Smooth muscle cell of the pulmonary artery (primary cell): ENCODE measurements at places on chromosomes 7 and 10. TPM values are rescaled to one million over a fixed set of nuclear protein-coding genes. Genes with fewer than 3 reads are reported as not detected.

The ACTL6B gene
- total RNA-seq, result not detected in 2 replicates

The CPED1 gene
- total RNA-seq, result 52.0 and 64.8 TPM in 2 replicates

The LARP4B gene
- 29.3 and 37.4 TPM in 2 replicates for total RNA-seq

The TYW1 gene
- 15.1 and 16.2 TPM in 2 replicates for total RNA-seq

The BICC1 gene
- 78.2 and 124 TPM in 2 replicates for total RNA-seq

The LRIT1 gene
- total RNA-seq, result not detected in 2 replicates

The ERVW-1 gene
- total RNA-seq, result not detected in 2 replicates

The PGAM2 gene
- total RNA-seq, result 0.52 and 3.3 TPM in 2 replicates

The FAM131B gene
- total RNA-seq, result 3.2 and 9.1 TPM in 2 replicates

The GPR37 gene
- 1.5 and 2.7 TPM in 2 replicates for total RNA-seq

The LRGUK gene
- total RNA-seq, result 0.10 and 0.13 TPM in 2 replicates

The PROSER2 gene
- 0.98 and 1.9 TPM in 2 replicates for total RNA-seq

The ASB10 gene
- not detected in 2 replicates for total RNA-seq

The CCL24 gene
- not detected in 2 replicates for total RNA-seq

The SPDYE11 gene
- total RNA-seq, result not detected in 2 replicates

The SPDYE9 gene
- total RNA-seq, result not detected in 2 replicates

The MAP3K8 gene
- 12.3 and 17.3 TPM in 2 replicates for total RNA-seq
